ENCODE measurements at places on chromosomes 1 and 21.

DNA sequence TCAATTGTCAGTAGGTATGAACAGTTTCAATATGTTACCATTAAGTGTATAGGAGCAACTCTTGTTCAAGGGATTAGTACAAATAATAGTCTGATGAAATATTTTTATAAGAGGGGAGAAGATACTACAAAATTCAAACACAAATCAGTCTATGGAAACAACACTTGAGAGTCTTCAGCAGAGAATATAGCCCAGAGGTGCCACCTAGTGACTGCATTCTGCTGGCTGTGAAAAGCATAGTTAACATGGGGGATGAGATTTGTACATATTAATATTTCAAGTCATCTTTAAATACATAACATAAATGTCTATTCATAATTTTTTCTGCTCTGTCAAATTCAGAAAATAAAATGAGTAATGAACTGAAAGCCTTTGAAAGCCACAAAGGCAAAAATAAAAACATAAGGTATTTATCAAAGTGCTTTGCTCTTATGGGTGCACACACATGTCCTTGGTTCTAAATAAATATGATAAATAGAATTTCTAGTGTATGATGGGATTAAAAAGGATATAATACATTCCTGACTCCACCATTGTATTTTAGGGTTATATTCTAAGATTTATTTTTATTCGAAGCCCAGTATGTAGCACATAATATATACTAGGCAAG, 440.9 kb upstream of the ZRANB2 start:
- no peak for DNase-seq

- no peak for DNase-seq
Observed at GRCh38 chr1:63795455-63795854, 21.6 kb downstream of the ROR1 start.

GRCh38 chr1:118871582-118872171, 116.5 kb downstream of the TBX15 start:
- no peak for DNase-seq

DNA sequence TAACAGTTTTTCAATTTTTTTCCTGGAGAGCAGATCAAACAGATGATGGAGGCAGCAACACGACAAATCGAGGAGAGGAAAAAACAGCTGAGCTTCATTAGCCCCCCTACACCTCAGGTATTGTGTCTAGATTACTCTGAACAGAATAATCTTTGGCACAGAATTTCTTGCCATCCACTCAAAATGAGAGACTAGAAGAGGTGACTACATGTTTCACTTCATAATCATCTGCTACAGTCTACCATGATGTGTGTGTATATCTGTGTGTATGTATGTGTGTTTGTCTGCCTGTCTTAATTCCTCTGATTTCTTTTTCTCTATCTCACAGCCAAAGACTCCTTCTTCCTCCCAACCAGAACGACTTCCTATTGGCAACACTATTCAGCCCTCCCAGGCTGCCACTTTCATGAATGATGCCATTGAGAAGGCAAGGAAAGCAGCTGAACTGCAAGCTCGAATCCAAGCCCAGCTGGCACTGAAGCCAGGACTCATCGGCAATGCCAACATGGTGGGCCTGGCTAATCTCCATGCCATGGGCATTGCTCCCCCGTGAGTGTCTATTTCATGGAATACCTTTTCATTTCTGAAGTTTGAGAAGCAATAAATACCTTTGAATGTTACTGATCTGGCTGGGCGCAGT, 11.4 kb downstream of the PRPF3 start:
- no peak for DNase-seq

DNA sequence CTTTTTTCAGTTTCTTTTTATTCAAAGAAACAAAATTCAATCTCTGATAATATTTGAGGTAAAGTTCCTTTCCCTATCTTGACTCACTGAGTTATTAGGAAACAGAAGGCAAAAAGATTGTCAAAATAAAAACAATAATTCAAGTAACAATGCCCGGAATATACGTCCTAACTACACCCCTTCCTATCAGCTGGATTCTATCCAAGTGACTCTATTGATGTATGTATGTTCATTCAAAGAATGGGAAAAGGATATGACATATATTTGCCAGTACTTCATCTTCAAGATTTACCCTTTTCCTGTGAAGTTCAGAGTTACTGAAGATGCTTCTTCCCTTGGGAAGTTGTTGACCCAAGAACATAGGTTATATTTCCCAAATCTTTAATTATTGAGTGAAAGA, 13.7 kb downstream of the SPRTN start:
- DNase-seq = no peak

DNA sequence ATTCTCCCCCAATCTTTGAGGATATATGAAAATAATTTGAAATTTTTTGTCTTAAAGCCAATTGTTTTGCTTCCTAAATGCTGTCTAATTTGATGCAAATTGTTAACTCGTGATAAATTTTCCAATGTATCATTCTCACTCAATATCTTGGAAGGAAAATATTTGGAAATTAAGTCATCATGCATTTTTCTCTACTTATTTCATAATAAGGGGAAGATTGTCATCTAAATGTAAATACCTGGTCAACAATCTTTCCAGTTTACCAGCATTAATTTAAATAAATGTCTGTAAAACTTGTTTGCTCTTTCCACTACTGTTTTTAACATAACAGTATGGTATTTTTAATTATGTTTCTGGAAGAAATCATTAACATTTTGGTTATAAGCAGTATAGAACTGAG, 78.3 kb upstream of the KCTD3 start:
- DNase-seq = no peak

DNA sequence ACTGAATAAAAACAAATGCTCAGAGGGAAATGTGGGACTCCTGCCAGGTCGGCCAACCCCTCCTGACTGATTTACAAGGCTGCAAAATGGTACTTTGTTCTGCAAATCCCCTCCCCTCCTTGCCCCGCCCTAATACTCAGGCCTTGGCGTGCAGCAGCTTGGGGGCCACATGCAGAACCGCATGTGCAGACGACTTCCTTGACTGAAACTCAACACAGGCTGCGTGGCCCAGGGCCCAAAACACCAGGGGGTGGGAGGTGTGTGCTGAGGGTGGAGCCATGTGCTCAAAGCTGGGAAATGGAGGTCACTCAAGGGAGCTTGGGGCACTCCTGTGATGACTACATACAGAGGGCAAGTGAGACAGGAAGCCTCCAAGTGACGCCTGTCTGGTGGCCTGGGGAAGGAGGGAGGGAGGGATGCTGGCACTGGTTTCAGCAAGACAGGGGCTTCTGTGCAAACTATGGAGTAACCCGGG, 87.2 kb downstream of the MRPL37 start:
- DNase-seq = peak; percentile 53

- no peak for DNase-seq
Observed at GRCh38 chr1:230684146-230684545, 29.8 kb downstream of the AGT start.

DNA sequence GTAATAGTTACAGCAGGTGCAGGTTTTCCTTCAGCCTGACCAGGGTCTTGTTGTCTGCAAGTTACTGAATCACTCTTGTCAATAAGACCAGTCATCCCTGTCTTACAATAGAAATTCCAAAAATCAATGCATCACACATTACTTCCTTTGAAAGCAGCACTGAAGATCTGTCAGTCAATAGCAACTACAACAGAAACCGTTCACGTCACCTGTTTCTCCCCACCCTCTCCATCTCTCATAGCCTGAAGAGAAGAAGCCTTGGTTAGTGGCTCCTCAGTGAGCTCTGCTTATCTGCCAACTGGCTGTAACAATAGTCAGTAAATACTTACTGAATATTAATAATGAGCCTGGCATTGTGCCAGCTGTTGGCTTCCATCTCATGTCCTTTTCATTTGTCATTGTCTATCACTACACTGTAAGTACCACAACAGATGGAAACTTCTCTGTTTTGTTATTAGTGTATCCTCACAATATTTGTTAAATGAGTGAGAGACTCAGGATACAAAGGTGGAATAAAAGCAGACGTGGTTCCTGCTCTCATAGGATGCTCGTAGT, 195.2 kb downstream of the S1PR1 start:
- DNase-seq = no peak

GRCh38 chr1:66925558-66925910, 744 bp downstream of the MIER1 start:
- DNase-seq = no peak

DNA sequence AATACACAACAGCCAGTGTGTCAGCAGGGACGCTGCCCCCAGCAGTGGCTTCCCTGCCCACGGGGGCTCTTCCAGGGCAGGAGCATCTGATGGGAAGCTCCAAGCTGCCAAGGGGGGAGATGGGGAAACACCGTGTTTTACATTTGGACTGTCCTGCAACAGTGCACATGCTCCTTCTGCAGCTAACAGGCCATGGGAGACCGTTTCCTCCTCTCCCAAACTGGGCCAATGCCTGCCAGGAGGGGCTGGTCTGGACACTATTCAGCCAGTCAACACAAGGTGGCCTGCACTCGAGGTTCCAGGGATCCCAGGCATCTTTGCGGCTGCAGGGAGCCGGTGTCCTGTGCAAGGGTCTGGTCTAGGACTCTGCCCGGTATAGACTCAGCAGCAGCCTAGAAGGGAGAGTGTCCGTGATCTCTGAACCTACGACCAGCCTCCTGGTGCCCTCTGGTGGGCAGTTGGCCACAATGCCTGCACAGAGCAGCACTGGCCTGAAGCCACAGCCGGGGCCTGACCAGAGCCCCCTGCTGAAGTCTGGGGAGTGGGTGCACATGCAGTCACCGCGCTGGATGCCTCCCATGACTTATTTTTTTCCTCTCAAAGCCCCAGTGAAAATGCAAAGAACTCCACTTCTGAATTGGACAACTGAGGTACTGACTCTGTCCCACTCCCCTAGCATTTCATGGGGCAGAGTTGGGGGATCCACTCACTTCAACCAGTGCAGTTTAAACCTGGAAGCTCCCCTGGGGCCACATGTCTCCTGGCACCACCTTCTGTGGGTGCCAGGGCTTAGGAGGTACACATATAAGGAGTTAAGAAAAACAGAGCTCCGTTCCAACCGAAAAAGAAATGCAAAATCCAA, 33.3 kb downstream of the RCC2 start:
- DNase-seq = no peak

Measured in activated naive CD8-positive, alpha-beta T cell treated with anti-CD3 and anti-CD28 coated beads, Interleukin-2, amount 50 U/mL, for 16 hours (primary cell).